ENCODE measurements at places on chromosomes 4 and X. TPM values are rescaled to one million over a fixed set of nuclear protein-coding genes. Genes with fewer than 3 reads are reported as not detected.

DNA sequence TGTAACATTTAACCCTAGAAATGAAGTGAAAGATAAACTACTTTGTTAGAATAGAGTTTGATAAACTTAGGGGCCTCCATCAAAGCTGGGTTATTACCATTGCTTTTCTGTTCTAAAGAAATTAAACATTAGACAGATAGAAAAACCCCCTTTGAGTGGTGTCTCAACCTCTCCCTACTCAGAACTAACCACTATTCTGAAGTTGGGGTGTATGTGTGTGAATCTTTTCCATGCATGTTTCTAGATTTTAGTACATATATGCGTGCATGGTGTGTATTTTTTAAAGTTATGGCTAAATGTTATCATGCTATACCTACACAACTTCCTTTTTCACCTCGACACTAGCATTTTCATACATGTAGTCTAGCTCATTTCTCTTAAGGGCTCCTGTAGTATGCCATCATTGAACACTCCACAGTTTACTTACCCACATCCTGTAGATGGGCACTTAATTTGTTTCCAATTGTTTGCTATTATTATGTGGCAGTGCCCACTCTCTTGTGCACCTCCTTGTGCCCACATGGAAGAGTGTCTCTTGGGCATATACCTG lies 25.7 kb downstream of the GEMIN8 start:
- no peaks in the 10 kb centered on the region for H3K36me3 ChIP-seq
- no peak overlapping the region for H3K4me3 ChIP-seq
- no peaks in the 10 kb centered on the region for H3K27me3 ChIP-seq
- DNase-seq, result no peak
- no peak overlapping the region for H3K27ac ChIP-seq

GRCh38 chr4:10283761-10284160 lies 167.2 kb upstream of the WDR1 start:
- peaks cover 8% of the 10 kb centered on the region for H3K27me3 ChIP-seq
- H3K4me3 ChIP-seq, result no peak overlapping the region
- no peaks in the 10 kb centered on the region for H3K36me3 ChIP-seq
- no peak for DNase-seq

DNA sequence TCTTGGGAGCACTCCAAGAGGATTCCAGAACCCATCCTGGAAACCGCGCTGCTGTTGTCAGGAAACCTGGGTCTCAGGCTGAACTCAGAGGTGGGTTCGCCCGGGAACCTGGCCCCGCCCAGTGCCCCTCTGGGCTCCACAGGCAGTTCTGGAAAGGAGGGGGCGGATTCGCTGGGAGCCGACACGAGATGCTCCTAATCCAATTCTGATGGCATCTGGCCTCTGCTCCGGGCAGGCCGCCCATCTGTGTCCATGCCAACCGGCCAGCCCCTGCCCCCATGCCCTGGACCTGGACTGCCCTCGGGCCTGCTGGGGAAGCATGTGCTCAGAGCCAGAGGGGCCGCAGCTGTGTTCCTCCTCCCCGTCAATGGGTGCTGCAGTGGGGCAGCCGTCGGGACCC lies 21.0 kb downstream of the ATP2B3 start:
- no peaks in the 10 kb centered on the region for H3K27me3 ChIP-seq
- no peaks in the 10 kb centered on the region for H3K36me3 ChIP-seq
- no peak for DNase-seq
- no peak overlapping the region for H3K4me3 ChIP-seq
- H3K4me1 ChIP-seq, result no peaks in the 10 kb centered on the region

DNA sequence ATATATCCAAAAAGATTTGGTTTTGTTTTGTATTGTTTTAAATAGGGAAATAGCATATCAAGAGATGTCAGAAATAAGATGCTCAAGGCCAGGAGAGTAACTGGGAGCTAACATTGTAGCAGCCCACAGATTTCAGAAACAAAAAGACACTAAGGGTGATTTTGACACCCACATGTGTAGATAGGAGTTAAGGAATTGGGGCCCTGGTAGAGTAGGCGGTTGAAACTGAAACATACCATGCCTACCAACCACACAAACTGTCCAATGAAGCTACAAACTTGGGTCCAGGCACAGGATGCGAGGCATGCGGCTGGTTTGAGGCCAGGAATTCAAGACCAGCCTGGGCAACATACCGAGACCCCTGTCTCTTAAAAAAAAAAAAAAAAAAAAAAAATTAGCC lies 6.3 kb upstream of the HSPA4L start:
- H3K4me1 ChIP-seq, result peaks cover 13% of the 10 kb centered on the region
- H3K4me3 ChIP-seq, result no peak overlapping the region
- DNase-seq, result no peak
- H3K27me3 ChIP-seq, result peaks cover 1% of the 10 kb centered on the region
- no peak overlapping the region for H3K27ac ChIP-seq
- no peaks in the 10 kb centered on the region for H3K36me3 ChIP-seq

GRCh38 chr4:30380404-30380998 lies 339.7 kb upstream of the PCDH7 start:
- H3K4me3 ChIP-seq, result no peak overlapping the region
- H3K27ac ChIP-seq, result no peak overlapping the region
- no peaks in the 10 kb centered on the region for H3K4me1 ChIP-seq

GRCh38 chr4:31261632-31262031 lies 541.5 kb downstream of the PCDH7 start:
- H3K4me3 ChIP-seq, result no peak overlapping the region
- no peak overlapping the region for H3K27ac ChIP-seq
- no peaks in the 10 kb centered on the region for H3K4me1 ChIP-seq

DNA sequence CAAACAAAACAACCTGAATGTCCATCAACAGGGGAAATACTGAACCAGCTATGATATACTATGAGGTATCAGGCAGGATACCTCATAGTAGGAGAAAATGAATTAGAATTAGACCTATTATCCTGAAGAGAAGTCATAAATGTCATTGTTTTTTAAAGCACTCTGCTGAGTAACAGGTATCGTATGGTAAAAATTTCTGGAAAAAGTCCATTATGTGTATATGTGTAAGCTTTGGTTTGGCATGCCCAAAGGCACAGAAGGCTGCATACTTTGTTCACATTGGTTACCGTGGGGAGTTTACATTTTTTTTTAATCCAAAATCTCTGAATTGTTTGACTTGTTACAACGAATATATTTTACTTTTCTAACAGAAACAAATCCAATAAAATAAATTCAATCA lies 70.5 kb downstream of the RPS3A start:
- H3K36me3 ChIP-seq, result peaks cover 23% of the 10 kb centered on the region
- H3K27me3 ChIP-seq, result no peaks in the 10 kb centered on the region
- peaks cover 14% of the 10 kb centered on the region for H3K4me1 ChIP-seq
- no peak for DNase-seq
- H3K4me3 ChIP-seq, result no peak overlapping the region
- H3K27ac ChIP-seq, result no peak overlapping the region

- H3K4me1 ChIP-seq, result no peaks in the 10 kb centered on the region
- no peaks in the 10 kb centered on the region for H3K36me3 ChIP-seq
- H3K4me3 ChIP-seq, result no peak overlapping the region
- no peak for DNase-seq
Observed at GRCh38 chrX:78622831-78623230, 36.3 kb downstream of the RTL3 start.

DNA sequence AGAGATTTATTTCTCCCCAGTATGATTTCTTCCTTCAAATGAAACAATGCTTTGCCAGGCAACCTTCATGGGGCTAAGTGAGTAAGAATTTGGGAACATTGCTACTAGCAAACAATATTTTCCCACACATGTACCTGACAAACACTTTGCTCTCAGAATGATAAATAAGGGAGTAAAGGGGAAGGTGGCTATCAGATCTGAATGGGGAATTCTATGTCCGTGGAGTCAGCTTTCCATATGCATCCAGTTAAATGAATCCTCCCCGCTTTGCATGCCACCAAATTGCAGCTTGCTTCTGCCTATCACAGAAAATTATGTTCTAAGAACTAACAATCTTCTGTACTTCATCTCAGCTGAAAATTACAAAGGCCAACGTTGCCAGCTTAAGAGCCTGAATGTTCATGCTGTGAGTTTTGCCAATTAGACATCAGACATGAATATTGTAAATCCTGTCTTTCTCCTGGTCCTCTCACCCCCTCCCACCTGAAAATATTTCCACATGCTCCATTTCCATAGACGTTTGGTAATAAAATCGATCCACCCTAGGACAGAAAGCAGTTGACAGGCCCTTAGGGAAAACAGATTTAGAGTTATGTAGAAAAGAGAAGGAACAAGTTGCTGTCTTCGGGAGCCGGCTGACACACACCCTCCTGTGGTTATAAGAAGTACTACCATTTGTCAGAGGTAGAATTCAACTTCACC lies 6.3 kb downstream of the MEPE start:
- H3K27me3 ChIP-seq, result no peaks in the 10 kb centered on the region
- no peak overlapping the region for H3K27ac ChIP-seq
- H3K36me3 ChIP-seq, result no peaks in the 10 kb centered on the region
- no peaks in the 10 kb centered on the region for H3K4me1 ChIP-seq
- H3K4me3 ChIP-seq, result no peak overlapping the region
- peak; percentile 60 for DNase-seq

DNA sequence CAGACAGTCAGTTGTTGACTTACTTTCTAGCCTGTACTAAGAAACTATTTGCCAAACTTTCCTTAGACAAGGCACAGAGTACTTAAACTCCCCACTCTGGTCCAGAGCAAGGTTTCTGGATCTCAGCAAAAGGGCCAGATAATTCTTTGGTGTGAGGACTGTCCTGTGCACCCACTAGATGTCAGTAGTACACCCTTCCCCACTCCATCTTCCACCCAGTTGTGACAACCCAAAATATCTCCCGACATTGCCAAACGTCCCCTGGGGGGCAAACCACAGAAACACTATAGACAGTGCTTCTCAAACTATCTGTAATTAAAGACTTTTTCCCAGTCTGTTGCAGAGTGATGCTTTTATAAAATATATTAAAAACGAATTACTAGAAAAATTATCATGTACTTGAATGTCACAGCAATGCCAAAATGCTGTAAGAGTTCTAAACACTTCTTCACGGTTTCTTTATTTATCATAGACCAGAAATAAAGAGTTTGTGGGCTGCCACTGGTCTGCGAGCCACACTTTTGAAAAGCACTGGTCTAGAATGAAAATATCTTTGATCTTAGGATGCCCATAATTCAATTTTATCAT lies 203.5 kb downstream of the PRDM5 start:
- H3K27ac ChIP-seq, result no peak overlapping the region
- H3K36me3 ChIP-seq, result no peaks in the 10 kb centered on the region
- H3K27me3 ChIP-seq, result no peaks in the 10 kb centered on the region
- no peaks in the 10 kb centered on the region for H3K4me1 ChIP-seq

- no peak for DNase-seq
- H3K27ac ChIP-seq, result no peak overlapping the region
- no peaks in the 10 kb centered on the region for H3K27me3 ChIP-seq
- no peak overlapping the region for H3K4me3 ChIP-seq
Observed at GRCh38 chr4:176302283-176303275, 17.2 kb upstream of the SPCS3 start.

DNA sequence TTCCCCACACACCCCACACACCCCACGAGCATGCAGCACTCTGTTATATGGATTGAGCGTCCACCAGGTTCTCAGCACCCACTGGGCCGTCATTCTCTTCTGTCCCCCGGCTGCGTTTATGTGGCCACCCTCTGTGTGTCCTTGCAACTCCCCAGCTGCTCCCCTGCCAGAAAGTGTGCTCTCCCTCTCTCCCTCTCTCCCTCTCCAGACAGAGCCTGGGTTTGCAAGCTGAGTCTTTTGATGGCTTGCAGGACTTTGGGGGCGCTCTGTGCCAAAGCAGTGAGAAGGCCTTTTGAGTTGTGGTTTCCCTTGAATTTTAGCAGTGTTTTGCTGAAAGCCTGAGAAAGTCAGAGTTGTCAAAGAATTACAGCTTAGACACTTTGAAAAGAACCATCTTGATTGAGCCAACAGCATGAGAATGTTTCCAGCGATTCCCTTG lies 173.5 kb downstream of the DCLK2 start:
- H3K4me1 ChIP-seq, result peaks cover 2% of the 10 kb centered on the region
- peak; percentile 83 for DNase-seq
- H3K27ac ChIP-seq, result peak overlapping the region; percentile 68
- no peaks in the 10 kb centered on the region for H3K36me3 ChIP-seq

DNA sequence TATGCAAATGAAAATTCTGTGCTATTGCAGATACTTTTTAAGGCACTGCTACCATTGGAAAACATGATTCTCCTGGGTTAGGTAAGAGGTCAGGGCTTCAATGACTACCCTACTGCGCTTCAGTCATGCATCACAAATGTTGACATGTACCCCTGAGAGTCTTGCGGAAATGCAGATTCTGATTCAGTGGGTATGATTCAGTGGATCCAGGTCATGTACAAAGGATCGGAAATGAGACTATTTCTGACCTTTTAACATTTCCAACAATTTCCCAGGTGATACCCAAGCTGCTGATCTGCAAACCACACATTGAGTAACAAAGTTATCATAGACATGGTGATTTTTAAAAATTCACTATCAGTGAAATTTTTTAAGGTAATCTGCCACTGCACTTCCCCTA lies 62.6 kb downstream of the DDX53 start:
- no peaks in the 10 kb centered on the region for H3K4me1 ChIP-seq
- H3K27me3 ChIP-seq, result no peaks in the 10 kb centered on the region
- H3K4me3 ChIP-seq, result no peak overlapping the region
- no peak overlapping the region for H3K27ac ChIP-seq

DNA sequence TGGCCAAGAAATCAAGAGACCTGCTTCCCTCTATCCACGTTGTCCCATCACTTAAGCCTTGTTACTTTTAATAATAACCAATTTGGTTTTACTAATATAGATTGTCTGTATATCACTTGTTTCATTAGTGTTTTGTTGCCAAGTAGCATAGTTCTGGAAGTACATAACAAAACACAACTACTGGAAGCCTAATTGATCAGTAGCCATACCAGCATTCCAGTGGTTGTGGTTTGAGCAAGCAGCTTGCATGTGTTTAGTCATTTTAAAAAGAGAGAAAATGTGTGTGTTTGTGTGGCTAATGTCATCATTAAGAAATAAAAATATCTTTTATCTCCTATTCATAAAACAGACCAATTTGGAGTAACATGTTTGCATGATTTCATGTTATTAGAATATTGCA lies 70.8 kb downstream of the PTPN13 start:
- H3K36me3 ChIP-seq, result peaks cover 18% of the 10 kb centered on the region
- H3K4me3 ChIP-seq, result no peak overlapping the region

- DNase-seq, result no peak
- no peaks in the 10 kb centered on the region for H3K4me1 ChIP-seq
- peaks cover 12% of the 10 kb centered on the region for H3K27me3 ChIP-seq
- H3K27ac ChIP-seq, result no peak overlapping the region
Observed at GRCh38 chr4:3288571-3289094, 4.2 kb upstream of the RGS12 start.

- no peaks in the 10 kb centered on the region for H3K27me3 ChIP-seq
- H3K4me3 ChIP-seq, result no peak overlapping the region
- H3K4me1 ChIP-seq, result no peaks in the 10 kb centered on the region
- no peaks in the 10 kb centered on the region for H3K36me3 ChIP-seq
Observed at GRCh38 chrX:114006664-114007063, 577.2 kb upstream of the HTR2C start.

The CACNA1F gene
- 0.47 TPM for total RNA-seq

The F11 gene
- not detected for total RNA-seq

The HTN1 gene
- not detected for total RNA-seq

The TET2 gene
- total RNA-seq, result 15.5 TPM

The DGAT2L6 gene
- not detected for total RNA-seq

The USP26 gene
- total RNA-seq, result not detected

The LAMTOR3 gene
- 33.0 TPM for total RNA-seq
